ENCODE measurements at places on chromosomes 6 and 20.
A peak's percentile ranks its signal among the peaks of the same experiment; 100 is the strongest.

DNA sequence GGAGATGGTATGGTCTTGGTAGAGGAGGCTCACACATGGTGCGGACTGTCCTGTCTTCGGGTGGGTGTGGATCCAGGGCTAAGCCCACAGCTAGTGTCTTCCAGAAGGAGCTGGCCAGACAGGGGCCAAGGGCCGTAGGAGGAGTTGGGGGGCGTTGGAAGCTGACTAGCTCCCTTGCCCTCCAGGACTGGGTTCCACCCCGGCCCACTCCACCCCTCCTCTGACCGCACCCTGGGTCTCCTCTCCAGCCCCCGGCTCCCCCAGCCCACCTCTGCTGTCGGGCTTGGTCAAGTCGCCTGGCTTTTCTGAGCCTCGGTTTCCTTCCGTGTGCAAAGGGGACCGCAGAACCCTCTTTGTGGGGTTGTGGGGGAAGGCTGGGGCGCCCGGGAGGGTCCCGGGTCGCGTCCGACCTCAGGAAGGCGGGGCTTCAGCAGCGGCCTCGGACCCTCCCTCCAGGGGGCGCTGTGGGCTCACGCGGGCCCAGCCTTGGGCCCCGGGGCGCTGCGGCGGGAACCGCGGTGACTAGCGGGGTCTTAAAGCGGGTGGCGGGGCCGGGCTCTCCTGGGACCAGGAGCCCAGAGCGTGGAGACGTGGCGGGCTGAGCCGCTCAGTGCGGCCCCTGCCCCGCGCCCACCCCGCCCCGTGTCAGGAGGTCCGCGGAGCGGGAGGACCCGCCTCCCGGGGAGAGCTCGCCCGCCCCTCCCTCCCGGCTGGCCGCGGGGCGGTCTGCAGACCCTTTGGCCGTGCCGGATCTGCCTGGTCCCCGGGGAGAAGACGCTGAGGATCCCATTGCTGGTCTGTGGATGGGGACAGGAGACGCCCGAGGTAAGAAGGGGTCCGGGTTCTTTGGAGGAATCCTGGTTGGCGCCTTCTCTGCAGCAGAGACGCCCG lies 5.4 kb downstream of the NPBWR2 start:
- DNase-seq, result peak; percentile 51

GRCh38 chr6:70168681-70169377 lies 134.1 kb downstream of the COL9A1 start:
- DNase-seq, result no peak

- no peak for DNase-seq
Measured at GRCh38 chr20:39103732-39104131, 141.6 kb downstream of the DHX35 start.

DNA sequence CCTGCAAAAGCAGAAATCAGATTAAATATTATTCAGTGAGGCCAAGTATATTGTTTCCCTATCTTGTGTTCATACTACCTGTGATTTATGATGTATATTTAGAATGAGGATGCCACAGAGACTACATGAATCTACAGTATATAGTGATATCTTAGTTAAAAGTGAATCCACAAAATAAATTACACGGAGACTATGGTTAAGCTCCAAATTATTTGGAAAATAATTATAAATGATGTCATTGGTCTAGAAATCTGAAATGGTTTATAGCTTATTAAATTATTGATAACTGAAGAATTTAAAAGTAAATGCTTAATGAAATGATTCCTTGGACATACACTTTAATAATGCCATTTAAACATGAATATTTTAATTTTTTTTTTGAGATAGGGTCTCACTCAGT lies 4.2 kb upstream of the USP45 start:
- no peak for DNase-seq

- DNase-seq, result no peak
Measured at GRCh38 chr20:42988319-42988718, 201.4 kb downstream of the PTPRT start.

GRCh38 chr6:17536586-17536985 lies 63.5 kb upstream of the FAM8A1 start:
- DNase-seq, result no peak

- DNase-seq, result no peak
Measured at GRCh38 chr6:113620386-113620785, 236.8 kb upstream of the MARCKS start.

DNA sequence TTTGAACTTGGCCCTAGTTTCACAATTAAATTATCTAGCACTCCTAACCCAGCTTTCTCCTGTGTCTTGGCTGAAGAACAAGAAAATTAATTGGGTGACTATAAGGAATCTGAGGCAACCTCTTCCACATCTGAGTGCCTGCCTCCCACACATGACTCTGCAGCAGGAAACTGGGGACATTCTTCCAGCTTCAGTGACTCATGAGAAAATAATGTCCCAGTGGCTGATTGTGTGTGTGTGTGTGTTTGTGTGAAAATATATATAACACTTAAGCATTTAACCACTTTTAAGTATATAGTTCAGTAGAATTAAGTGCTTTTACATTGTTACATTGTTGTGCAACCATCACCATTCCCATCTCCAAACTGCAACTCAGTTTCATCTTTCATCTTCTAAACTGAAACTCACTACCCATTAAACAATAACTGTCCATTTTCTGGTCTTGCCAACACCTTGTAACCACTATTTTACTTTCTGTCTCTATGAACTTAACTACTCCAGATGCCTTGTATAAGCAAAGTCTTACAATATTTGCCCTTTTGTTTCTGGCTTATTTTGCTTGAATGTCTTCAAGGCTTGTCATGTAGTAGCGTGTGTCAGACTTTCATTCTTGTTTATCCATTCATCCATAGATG lies 8.7 kb downstream of the TRIM38 start:
- no peak for DNase-seq

DNA sequence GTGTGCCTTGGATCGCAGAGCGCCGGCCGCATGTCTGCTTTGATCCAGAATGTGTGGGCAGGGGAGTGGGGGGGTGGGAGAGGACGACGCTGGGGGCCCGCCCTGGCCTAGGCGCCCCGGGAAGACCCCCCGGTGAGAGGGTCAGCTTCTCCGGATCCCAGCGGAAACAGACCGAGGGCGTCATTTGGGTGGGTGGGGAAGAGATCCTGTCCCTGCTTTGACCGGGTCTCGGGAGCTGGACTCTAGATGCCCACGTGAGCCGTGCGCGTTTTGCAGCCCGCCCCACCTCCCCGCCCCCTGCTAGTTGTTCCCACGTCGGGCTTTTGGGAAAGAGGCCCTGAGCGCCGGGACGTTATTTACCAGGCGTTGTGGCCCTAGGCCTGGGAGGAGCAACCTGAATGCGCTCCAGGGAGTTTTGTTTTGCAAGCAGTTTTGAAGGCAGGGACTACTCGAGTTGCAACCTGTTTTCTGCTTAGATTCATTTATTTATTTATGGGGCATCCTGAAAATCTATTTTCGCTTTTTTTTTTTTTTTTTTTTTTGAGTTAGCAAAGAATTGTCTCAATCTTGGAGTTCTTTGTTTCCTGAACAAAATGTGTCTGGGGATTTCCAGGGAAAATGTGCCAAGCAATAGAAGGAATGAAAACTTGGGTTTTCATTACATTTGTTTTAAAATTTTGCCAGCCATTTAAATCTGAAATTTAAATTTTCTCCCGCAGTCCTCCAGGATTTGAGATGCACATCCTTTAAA lies 1.6 kb downstream of the DSP start:
- DNase-seq, result no peak

DNA sequence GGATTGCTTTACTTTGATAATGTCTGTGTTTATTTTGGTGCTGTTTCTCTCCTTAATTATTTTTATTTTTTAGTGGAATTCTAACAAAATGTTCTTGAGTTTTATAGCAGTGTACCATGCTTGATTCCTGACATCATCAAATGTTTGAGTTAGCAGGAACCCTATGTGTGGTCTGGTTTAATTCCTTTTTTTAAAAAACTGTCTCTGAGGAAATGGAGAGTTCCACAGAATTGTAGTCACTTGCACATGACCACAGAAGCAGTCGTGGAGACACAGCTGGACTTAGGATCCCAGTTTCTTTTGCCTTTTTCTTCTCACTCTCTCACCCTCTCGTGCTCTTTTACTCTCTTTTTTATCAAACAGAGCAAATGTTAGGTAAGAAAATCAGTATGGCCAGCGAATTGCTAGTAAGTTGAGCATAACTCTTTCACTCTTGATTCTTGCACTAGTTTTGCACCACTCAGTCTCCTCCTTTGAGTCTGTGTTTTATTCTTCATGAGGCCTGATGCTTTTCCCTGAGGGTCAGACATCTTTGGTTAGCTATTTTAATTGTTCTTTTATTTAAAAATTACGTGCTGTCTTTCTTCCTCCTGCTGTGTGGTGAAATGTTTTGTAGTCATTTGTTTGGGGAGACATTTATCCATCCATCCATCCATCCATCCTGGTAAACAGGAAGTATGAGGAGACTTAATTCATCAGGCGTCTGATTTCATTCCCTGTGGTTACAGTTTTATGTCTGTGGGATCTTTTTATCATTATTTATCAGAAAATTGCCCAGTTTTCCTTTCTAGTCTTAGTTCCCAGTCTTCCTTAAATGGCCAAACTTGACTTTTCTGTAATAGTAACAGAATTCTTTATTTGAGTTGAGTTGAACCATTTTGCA lies 83.0 kb downstream of the SCAF8 start:
- DNase-seq, result no peak

DNA sequence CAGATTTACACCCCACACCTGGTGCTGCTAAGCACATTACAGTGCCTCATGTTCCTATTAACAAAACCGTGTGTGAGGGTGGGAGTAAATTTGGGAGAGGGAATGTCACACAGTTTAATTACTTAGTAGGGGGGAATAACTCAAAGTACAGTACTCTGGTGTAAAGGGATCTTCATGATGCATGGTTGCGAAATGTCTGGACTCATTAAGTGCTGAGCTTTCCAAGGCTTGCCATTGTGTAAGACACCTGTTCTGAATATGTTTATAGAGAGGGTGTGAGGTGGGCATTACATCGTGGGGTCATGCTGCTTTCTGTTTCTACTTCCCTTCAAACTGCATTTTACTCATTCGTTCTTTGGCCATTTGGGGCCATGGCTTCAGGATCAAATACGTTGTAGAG lies 181.2 kb downstream of the ADGRG6 start:
- DNase-seq, result no peak

DNA sequence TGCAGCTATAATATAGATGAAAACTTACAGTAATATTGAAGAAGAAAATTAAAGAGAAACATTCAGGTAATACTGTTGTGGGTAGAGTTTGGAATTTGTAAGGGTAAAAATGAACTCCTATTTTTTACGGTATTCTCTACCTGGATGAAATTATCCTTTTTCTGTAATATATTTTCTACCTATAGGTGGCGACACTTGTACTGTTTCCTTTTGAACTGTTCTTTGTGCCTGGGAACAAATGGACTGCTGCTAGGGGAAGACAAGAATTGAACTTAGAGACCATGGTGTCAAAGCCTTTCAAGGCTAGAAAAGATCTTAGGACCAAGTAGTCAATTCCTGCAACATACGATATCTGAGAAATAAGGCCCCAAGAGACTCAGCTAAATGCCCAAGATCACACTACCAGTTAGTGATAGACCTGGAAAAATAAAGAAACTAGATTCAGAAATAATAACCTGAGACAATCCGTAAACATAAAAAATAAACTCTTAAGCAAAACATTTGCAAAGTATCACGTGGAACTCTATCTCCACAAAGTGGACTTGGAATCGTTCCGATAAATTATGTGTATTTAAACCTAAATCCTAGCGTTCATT lies 383.8 kb downstream of the TFAP2A start:
- DNase-seq, result no peak

GRCh38 chr6:128519132-128519930 lies 1.1 kb downstream of the PTPRK start:
- no peak for DNase-seq

DNA sequence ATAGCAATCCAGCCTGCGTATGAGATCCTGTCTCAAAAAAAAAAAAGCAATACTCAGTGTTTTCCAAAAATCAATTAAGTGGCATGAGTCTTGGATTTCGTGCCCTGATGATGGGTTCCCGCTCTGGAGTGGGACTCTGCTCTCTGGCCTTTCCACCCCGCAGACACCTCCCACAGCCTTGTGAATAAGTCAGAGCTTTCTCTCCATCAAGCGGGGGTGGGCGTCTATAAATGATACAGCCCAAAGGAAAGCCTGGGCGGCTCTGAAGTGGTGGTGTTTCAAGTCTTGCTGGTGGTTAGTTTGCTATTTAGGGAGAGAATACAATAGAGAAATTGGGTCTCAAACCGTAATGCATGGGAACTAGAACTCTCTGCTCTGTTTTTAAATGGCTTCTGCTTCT lies 52.5 kb upstream of the TAGAP start:
- DNase-seq, result no peak

GRCh38 chr6:41638935-41639808 lies 904 bp downstream of the MDFI start:
- no peak for DNase-seq

- no peak for DNase-seq
Measured at GRCh38 chr6:160256445-160256844, 2.2 kb downstream of the SLC22A2 start.

DNA sequence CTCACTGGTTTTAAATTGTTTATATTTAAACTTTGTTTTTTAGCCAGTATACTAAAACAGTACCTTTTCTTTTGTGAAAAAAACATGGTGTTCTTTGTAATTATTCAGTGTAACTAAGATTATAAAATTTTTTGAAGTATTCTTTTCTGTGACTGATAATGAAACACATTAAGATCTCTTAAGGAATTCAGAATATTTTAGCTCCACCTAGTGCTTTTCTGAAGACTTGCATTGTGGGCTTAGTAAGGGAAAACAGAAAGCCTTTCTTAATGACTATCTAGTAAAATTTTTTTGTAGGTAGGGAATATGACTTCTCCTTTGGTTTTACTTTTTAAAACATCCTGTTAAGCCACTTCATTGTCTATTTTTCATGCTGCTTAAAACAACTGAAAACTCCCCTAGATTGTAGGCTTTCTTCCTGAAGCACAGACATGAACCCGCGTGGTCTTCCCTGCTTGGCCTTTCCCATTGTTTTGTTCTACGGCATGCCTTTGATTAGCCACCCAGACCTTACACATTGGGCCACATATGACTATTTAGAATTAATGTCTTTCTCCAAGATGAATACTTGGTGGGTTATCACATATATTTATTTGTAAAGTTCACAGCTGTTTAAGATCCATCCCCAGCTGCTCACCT lies 72.1 kb downstream of the AFDN start:
- DNase-seq, result no peak

DNA sequence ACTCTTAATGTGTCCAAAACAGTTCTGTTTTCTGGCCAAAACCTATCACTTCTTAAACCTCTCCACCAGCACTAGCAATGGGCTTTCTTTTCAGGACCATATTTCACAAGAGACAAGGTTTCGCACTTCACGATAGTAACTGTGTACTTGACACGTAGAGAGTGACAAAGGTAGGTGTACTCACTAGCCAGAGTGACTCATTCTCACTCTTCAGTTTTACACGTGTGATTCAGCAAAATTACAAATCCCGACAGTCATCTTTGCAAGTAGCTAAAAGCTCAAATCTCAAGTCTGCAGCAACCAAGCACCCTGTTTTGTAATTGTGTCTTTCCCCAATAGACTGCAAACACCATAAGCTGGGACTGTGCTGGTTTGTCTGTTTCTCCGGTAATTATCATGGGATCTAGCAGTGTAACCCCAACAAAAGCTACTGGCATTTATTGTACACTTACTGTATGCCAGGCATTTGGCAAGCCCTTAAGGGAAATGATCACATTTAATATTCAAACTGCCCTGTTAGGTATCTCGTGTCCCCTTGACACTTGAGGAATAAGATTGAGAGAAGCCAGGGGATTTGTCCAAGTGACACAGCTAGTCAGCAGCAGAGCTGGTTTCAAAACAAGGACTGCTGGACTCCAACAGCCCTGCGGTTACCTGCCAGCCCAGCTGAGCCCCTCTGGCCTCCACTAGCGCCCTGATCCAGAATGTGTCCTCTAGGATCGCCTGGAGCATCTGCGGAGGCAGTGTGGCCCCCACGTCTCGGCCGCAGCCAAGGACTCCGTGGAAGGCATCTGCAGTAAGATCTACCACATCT lies 9.9 kb downstream of the PCIF1 start:
- no peak for DNase-seq
